T-cell (primary cell): ENCODE measurements at places on chromosomes 16 and 17.

- no peak for DNase-seq
Measured at GRCh38 chr16:47374629-47375028, 86.2 kb downstream of the ITFG1 start.

DNA sequence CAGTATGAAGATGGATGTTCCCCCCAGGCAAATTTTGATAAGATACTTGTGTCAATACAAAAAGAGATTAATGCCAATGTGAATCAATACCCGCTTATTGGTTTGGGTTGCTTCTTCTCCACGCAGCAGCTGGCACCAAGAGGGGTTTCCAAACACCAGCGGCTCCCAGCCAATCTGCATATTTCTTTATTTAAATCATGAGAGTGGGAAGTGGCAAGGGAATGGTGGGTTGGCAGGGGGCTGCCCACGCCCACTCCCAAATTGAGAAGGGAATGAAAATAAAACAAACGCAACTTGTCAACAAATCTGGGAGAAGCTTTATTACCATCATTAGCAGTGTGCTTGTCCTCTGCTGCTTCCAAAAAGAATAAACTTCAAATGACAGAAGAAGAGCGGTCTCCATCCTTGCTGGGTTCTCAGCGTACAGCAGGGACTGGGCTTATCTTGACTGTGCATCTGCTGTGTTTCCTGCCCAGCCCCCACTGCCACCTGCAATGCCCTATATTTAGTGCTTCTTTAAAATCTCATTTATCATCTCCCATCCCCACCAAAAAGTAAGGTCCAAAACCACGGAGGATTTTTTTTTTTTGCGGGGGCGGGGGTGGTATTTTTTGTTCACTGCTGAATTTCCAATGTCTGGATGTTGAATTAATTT is 34.9 kb upstream of the C16orf78 start:
- no peak for DNase-seq

- DNase-seq: no peak
Measured at GRCh38 chr17:32609884-32610650, 123.3 kb downstream of the CDK5R1 start.

DNA sequence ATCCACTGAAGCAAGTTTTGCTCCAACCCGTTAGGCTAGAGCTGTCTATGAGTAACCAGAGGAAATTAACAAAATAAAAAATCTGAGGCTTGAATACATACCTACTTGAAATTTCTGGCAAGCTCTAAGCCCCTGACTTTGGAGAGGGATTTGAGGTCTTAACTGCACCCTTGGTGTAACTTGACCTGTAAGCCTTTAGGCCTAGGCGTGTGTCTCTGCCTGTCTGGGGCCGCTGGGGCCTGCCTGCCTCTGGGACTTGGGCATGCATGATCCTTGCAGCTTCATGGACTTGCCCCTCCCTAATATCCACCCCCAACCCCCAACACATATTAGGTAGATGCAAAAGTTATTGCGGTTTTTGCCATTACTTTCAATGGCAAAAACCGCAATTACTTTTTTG is 3.7 kb upstream of the CDC42EP4 start:
- no peak for DNase-seq

DNA sequence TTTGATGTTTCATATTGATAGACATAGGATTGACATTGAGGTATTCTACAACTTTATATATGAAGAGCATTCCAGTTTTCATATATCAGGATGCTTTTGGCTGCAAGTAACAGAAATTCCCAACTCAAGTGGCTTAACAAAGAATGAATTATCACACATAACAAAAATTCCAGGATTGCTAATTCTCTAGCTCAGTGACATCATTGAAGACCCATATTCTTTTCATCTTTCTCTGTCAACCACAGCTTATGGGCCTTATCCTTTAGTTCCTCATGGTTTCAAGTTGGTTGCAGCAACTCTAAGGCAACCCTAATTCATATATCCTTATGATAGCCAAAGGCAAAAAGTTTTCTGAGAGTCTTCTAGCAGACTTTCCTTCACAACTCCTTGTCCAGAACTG is 91.5 kb upstream of the HAS3 start:
- DNase-seq: no peak

GRCh38 chr17:57004944-57005579 is 27.1 kb downstream of the SCPEP1 start:
- no peak for DNase-seq

- no peak for DNase-seq
Measured at GRCh38 chr17:9750524-9750923, 40.9 kb downstream of the DHRS7C start.

DNA sequence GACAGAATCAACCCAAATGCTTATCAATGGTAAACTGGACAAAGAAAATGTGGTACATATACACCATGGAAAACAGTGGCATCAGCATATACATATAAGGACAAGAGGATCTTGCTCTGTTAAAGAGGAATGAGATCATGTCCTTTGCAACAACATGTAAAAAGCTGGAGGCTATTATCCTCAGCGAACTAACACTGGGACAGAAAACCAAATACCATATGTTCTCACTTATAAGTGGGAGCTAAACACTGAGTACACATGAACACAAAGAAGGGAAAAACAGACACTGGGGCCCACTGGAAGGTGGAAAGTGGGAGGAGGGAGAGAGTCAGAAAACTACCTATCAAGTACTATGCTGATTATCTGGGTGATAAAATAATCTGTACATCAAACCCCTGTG is 447.3 kb upstream of the MAF start:
- DNase-seq: no peak

DNA sequence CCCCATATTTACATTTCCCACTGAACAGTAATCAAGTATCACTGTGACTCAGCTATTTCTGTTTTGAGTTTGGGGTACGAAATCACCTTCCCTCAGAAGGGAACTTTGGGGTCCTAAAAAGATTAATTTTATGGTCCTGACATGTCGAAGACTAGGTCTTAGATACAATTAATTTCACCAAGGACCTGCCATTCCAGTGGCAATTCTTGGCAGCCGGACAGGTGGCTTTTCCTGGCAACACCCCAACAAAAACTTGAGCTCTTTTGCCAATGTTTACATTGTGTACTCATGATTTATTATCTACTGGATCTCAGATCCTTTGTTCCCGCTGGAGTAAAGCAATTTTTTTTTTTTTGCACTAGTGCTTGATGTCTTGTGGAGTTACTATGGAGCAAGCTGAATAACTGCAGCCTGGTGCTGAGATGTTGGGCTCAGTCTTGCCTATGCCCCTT is 14.4 kb downstream of the SLFN5 start:
- no peak for DNase-seq

GRCh38 chr17:49739641-49740271 is 24.2 kb downstream of the FAM117A start:
- DNase-seq: peak; percentile 98

- no peak for DNase-seq
Measured at GRCh38 chr16:68351991-68352431, 41.2 kb downstream of the PRMT7 start.

DNA sequence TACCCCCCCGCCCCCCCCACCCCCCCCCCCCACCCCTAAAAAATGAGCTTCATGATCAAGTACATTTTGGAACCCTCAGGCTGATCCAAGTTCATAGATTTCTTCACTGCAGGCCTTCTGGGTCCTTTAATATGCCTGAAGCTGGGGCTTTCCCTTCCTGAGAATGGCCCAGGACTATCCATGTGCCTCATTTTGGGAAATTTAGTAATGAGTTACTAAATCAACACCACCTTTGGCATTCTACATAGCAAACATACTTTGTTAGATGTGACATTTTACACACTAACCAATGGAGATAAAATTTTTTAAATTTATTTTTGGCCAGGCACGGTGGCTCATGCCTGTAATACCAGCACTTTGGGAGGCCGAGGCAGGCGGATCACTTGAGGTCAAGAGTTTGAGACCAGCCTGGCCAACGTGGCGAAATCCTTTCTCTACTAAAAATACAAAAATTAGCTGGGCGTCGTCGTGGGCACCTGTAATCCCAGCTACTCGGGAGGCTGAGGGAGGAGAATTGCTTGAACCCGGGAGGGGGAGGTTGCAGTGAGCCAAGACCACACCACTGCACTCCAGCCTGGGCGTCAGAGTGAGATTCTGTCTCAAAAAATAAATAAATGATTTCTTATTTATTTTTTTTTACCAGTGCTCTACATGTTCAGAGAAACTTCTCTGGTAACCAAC is 14.0 kb downstream of the HERPUD1 start:
- DNase-seq: no peak

GRCh38 chr17:74757931-74758847 is 9.8 kb downstream of the NHERF1 start:
- no peak for DNase-seq

DNA sequence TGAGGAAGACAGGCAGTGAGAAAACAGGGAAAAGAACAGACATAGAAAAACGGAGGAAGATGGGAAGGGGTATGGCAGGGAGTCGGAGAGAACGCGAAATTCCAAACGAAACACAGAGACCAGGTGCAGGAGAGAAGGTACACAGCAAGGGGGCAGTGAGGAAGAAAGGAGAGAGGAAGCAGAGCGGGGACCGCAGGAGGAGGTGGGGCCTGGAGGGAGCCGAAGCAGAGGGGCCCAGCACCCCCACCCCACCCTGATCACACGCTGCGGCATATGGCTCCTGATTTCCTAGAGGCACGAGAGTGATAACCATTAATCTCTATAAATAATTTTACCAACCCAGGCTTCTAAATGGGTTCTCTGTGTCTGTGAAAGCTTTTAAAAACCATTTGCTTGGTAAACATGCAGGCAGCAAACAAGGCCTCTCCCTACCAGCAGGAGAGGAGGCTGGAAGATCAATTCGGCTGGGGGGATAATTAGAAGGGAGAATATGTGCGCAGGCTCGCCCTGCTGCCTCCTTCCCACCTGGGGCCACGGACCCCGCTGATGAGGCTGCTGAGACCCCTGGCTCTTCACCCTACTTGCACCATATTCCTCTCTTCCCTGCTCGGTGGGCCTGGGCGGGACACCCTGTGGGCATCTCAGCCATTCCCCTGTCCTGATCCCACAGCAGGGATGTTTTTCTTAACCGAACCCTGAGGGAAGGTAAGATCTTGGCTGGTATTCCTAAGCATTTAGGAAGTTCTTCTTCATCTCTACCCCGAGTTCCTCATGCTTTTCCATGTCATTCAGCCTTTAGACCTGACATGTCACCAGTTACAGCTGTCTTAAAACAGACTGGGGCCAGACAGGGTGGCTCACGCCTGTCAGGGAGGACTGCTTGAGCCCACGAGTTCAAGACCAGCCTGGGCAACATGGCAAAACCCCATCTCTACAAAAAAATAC is 86.7 kb downstream of the TMEM132E start:
- no peak for DNase-seq

- DNase-seq: no peak
Measured at GRCh38 chr16:86709902-86710601, 131.7 kb downstream of the FOXL1 start.

GRCh38 chr17:36657390-36657762 is 56.0 kb downstream of the MRM1 start:
- DNase-seq: no peak

- no peak for DNase-seq
Measured at GRCh38 chr17:79607940-79608623, 2.8 kb downstream of the RBFOX3 start.

DNA sequence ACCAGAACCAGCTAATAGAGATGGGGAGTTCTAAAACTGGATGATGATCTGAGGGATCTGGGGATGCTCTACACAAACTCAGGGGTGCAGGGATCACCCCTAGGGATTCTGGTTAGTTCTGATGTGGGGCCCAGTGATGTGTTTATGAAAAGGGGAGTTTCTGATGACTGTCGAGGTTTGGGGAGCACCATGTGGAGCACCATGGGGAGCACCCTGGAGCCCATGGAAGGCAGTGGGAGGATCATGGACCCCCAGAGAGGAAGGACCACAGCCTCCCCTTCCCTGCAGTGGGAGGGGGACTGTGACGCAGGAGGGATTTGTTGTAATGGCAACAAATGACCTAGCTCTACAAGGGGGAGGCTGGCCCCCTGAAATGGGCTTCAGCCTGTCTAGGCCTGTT is 18.4 kb downstream of the PIMREG start:
- DNase-seq: no peak

DNA sequence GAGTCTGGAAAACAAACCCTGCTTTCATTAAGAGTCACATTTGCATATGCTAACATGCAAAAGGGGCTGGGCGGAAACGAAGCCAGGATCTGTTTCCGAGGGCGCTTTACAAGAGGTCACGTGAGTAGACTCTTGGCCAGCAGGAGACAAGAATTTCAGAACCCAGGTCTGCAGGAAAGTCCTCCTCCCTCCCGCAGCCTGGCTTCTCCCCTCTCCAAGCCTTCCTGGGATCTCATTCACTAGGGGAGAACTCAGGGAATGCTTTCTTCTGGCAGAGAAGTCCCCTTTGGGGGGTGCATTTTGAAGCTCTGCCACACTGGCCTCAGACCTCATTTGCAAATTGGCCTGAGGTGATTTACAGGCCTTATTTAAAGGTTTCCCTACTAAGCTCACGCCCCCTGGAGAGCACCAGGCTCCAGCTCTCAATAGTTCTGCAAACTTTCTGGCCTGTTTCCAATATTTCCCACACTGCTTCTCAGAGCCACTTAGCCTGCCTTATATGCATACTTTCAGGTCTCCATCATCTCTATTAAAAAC is 57.2 kb upstream of the CACNG5 start:
- DNase-seq: no peak

GRCh38 chr16:12881740-12882139 is 19.7 kb upstream of the SHISA9 start:
- DNase-seq: no peak

DNA sequence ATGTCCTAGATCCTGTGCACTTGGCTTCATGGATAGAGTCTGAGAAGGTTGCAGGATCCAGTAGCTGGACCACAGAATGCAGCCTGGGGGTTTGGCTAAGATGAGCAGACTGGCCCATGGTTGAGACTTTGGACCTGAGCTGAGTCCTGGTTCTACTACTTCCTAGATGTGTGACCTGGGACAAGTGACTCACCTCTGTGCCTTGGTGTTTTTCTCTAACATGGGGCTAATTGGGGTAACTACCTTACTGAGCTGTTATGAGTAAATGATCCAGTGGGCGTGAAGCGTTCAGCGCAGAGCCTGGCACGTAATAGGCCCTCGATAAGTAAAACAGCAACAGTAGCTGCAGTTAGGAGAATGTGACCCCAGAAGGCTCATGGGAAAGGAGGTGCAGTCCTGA is 38.8 kb downstream of the SNX20 start:
- no peak for DNase-seq

DNA sequence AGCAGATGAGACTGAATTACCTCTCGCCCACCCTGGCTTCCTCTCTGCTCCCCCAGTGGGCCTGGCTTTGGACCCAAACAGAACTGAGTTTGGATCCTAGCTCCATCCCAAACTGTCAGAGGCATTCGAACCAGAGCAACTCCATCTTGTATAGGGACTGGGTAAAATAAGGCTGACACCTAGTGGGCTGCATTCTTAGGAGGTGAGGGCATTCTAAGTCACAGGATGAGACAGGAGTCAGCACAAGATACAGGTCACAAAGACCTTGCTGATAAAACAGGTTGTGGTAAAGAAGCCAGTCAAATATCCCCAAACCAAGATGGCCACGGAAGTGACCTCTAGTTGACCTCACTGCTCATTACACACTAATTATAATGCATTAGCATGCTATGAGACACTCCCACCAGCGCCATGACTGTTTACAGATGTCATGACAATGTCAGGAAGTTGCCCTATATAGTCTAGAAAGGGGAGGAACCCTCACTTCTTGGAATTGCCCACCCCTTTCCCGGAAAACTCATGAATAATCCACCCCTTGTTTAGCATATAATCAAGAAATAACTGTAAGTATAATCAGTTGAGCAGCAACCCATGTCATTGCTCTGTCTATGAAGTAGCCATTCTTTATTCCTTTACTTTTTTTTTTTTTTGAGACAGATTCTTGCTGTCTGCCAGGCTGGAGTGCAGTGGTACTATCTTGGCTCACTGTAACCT is 44.4 kb downstream of the LYRM1 start:
- DNase-seq: peak; percentile 20

GRCh38 chr17:59623151-59623550 is 3.5 kb downstream of the CLTC start:
- DNase-seq: no peak
